ENCODE measurements at places on chromosomes 5 and 9.

DNA sequence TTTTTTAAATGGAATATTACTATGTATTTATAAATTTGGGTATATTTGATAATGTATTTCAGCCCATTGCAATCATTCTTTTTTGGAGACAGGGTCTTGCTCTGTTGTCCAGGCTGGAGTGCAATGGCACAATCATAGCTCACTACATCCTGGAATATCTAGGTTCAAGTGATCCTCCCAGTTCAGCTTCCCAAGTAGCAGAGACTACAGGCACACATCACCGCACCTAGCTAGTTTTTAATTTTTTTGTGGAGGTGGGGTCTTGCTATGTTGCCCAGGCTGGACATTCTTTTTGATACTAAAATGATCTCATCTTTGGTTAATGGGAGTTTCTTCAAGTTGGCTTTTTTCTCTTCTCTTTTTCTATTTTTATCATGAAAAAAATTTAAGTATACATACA is 91.3 kb downstream of the UNC13B start:
- H3K4me1 ChIP-seq: peaks cover 2% of the 10 kb centered on the region
- peaks cover 13% of the 10 kb centered on the region for H3K27me3 ChIP-seq
- H3K4me3 ChIP-seq: no peak overlapping the region
- H3K36me3 ChIP-seq: no peaks in the 10 kb centered on the region

GRCh38 chr5:180391276-180391675 is 38.1 kb upstream of the GFPT2 start:
- H3K27me3 ChIP-seq: no peaks in the 10 kb centered on the region
- H3K36me3 ChIP-seq: no peaks in the 10 kb centered on the region
- DNase-seq: no peak
- no peak overlapping the region for H3K27ac ChIP-seq
- H3K4me1 ChIP-seq: no peaks in the 10 kb centered on the region
- H3K4me3 ChIP-seq: no peak overlapping the region

- peaks cover 15% of the 10 kb centered on the region for H3K27me3 ChIP-seq
- H3K4me3 ChIP-seq: no peak overlapping the region
- DNase-seq: no peak
- no peak overlapping the region for H3K27ac ChIP-seq
Observed at GRCh38 chr9:110013064-110013463, 194.9 kb downstream of the C9orf152 start.

DNA sequence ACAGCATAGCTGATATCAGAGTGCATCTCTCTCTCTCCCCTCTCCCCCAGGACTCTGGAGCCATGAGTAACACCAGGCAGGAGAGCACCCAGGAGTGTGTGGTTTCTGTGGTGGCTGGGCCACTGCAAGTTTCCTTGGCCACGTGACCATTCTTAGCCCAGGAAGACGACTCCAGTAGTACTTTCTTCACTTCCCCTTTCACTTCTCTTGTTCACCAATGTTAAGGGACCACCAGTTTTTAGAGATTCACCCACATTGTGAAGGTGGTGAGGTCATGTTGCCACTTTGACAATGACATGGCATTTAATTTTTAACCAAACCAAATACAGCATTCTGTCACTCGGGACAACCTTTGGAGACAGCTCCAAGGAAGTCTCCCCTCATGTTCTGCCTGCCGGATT is 17.9 kb upstream of the DAPK1 start:
- H3K4me1 ChIP-seq: peaks cover 5% of the 10 kb centered on the region
- H3K27me3 ChIP-seq: no peaks in the 10 kb centered on the region
- H3K27ac ChIP-seq: no peak overlapping the region
- H3K36me3 ChIP-seq: no peaks in the 10 kb centered on the region
- no peak overlapping the region for H3K4me3 ChIP-seq

GRCh38 chr5:112004867-112005622 is 248.1 kb upstream of the NREP start:
- no peak for DNase-seq
- H3K4me1 ChIP-seq: no peaks in the 10 kb centered on the region
- H3K27ac ChIP-seq: no peak overlapping the region
- no peak overlapping the region for H3K4me3 ChIP-seq

DNA sequence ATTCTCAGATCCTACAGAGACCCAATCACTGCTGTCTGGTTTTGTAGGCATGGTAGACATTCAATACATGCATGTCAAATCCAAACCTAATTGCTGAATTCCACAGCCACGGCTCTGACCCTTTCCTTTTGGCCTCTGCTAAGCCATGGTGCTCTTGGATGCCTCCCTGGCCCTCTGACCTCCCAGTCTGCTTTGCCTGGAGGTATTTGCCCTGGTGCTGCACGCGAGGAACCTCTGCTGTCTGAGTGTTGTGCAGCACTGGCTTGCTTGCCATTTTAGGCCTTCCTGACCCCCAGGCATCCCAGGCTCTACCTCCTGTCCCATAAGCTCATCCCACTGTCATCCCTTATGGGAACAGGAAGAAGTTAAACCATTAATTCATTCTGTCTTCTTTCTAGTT is 60.9 kb downstream of the DOCK2 start:
- H3K4me3 ChIP-seq: no peak overlapping the region
- DNase-seq: no peak
- H3K27ac ChIP-seq: no peak overlapping the region

DNA sequence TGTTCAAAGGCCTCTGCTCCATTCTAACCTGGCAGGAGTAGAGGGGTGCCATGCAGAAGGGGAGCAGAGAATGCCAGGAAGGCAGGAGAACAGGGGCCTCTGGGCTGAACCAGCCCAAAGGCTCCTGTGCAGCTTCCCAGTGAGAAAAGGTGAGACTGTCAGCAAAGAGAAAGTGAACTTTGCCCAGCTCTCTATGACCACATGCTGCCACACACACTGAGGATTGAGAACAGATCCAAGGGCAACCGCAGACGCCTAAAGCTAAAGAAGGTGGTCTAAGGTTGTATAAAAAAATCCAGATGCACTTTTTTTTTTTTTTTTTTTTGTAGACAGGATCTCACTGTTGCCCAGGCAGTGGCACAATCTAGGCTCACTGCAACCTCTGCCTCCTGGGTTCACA is 51.4 kb downstream of the ALDH7A1 start:
- no peak overlapping the region for H3K4me3 ChIP-seq
- no peaks in the 10 kb centered on the region for H3K27me3 ChIP-seq
- DNase-seq: no peak
- no peaks in the 10 kb centered on the region for H3K4me1 ChIP-seq
- no peaks in the 10 kb centered on the region for H3K36me3 ChIP-seq
- no peak overlapping the region for H3K27ac ChIP-seq

- H3K4me1 ChIP-seq: peaks cover 9% of the 10 kb centered on the region
- no peak overlapping the region for H3K27ac ChIP-seq
- peaks cover 15% of the 10 kb centered on the region for H3K36me3 ChIP-seq
- no peak overlapping the region for H3K4me3 ChIP-seq
- no peaks in the 10 kb centered on the region for H3K27me3 ChIP-seq
Observed at GRCh38 chr5:312845-313244, 8.7 kb upstream of the AHRR start.

GRCh38 chr5:134132372-134133187 is 18.1 kb downstream of the TCF7 start:
- peak; percentile 89 for DNase-seq
- H3K36me3 ChIP-seq: peaks cover 65% of the 10 kb centered on the region
- no peaks in the 10 kb centered on the region for H3K27me3 ChIP-seq
- peaks cover 97% of the 10 kb centered on the region for H3K4me1 ChIP-seq
- H3K4me3 ChIP-seq: peak overlapping the region; percentile 55
- peak overlapping the region; percentile 91 for H3K27ac ChIP-seq

DNA sequence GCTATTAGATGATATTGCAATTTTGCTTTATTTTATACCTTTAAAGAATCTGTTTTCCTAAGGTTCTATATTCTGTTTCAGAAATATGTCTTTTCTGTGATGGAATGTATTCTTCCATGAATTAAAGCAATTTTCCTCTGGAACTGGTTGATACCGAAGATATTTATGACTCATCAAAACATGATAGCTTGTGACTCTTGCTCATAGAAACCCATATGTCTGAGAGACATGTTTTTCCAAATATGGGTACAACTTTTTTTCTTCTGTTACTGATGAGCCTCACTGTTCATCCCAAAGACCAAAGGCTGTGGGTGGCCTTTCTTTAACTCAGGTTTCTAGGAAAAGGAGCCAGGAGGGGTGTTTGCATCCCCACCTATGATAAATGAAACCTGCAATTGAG is 126.1 kb upstream of the PAPPA start:
- DNase-seq: no peak
- no peaks in the 10 kb centered on the region for H3K36me3 ChIP-seq
- no peak overlapping the region for H3K27ac ChIP-seq
- H3K4me3 ChIP-seq: no peak overlapping the region

GRCh38 chr9:93576258-93577077 is at the start of gene PHF2:
Gene PHF2 (plus strand): TSS chr9:93576584. CDS start chr9:93576774, 190 bp downstream.
- peak within 1 kb of the TSS; percentile 85 for H3K4me3 ChIP-seq
- peak; percentile 39 for DNase-seq
- H3K27me3 ChIP-seq: no peaks in the 10 kb centered on the region
- peak within 1 kb of the TSS; percentile 92 for H3K27ac ChIP-seq

DNA sequence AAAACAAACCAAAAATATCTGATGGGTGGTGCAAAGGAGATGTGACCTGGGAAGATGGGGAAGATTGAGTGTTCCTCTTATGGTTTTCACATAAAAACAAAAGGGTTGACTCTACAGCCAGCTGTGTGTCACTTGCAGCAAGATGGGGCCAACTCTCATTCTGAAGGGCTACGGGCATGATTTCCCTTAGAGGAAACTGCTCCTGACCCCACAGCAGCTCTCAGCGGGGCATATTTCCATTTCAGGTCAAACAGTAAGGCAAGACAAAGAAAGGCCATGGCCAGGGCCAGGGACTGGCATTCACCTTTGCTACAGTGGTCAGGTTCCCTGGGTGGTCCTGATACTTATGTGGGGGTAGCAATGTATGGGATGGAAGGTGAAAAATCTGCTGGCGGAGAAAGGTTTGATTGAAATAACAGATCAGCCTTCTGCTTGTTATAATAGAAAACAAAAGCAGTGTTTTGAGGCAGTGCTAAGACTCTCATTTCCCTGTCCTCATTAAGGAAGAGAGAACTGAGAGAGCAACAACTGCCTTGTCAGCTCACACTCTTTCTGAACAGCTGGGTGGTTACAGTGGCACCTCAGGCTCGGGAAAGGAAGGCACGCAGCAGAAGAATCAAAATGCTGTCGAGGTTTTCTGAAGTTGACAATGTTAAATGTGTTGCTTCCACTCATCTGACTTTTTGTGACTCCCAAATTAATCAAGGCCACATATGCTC is 120.7 kb upstream of the PCA3 start:
- H3K27me3 ChIP-seq: peaks cover 2% of the 10 kb centered on the region
- no peak for DNase-seq
- H3K27ac ChIP-seq: no peak overlapping the region
- peaks cover 2% of the 10 kb centered on the region for H3K4me1 ChIP-seq

DNA sequence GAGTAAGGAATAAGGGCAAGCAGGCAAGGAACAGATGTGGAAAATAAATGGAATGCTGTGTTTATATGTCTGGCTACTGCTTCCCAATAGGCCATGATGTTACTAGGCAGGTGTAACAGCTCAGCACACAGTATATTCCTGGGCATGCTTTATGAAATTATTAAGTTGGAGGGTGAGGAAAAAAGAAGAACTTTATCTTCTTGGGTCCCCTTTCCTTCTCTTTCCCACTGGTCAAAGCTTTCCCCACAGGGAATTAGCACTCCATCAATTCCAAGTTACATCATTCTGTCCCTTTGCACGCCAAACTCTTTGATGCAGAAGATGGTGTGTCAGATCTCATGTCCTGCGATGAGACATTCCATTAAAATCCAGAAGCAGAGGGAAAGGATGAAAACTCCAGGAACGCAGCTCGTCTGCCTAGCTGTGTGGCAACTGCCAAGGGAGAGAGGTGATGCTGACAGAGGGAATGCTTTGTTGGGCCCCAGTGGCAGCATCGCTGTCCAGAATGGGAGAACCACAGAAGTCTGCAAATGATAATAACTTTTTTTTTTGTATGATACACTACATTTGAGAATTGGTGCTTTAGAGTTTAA is 447.3 kb upstream of the ARRDC3 start:
- H3K27me3 ChIP-seq: no peaks in the 10 kb centered on the region
- H3K27ac ChIP-seq: no peak overlapping the region
- no peak overlapping the region for H3K4me3 ChIP-seq
- no peak for DNase-seq
- H3K36me3 ChIP-seq: no peaks in the 10 kb centered on the region

DNA sequence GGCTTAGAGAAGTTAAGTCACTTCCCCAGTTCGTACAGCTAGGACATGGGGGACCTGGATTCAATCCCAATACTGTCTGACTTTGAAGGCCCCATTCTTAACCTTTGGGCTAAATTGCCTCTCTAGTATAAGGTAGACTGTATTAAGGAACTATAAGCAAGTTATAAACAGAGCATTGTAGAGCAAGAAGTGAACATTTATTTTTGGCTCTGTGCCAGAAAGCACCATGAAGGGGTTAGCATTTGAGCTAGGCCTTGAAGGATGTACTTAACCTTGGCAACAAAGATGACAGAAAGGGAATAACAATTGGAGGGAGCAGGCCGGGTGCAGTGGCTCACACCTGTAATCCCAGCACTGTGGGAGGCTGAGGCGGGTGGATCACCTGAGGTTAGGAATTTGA is 32.8 kb downstream of the GALNT10 start:
- no peak overlapping the region for H3K27ac ChIP-seq
- peaks cover 33% of the 10 kb centered on the region for H3K4me1 ChIP-seq
- H3K4me3 ChIP-seq: no peak overlapping the region
- DNase-seq: no peak

GRCh38 chr9:18569941-18570630 is 96.1 kb downstream of the ADAMTSL1 start:
- no peaks in the 10 kb centered on the region for H3K4me1 ChIP-seq
- H3K36me3 ChIP-seq: no peaks in the 10 kb centered on the region
- no peak for DNase-seq
- no peaks in the 10 kb centered on the region for H3K27me3 ChIP-seq
- H3K27ac ChIP-seq: no peak overlapping the region

DNA sequence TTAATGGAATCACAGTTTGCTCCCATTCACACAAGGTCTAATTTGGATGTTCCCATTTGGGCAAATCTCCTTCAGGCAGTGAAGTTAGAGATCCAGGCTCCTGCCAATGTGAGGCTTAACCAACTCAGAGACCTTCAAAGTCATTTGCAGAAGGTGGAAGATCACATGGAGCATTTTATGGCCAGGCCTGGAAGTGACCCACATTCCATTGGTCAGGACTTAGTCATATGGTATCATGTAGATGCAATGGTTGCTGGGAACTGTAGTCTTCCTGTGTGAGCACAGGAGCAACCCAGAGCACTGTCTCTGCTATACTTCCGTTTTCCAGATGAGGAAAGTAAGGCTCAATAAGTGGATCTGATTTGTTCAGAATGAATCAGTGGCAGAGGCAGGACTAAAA is 292.7 kb upstream of the SMARCA2 start:
- no peaks in the 10 kb centered on the region for H3K4me1 ChIP-seq
- no peak for DNase-seq
- H3K36me3 ChIP-seq: no peaks in the 10 kb centered on the region
- no peak overlapping the region for H3K4me3 ChIP-seq
- no peaks in the 10 kb centered on the region for H3K27me3 ChIP-seq
- no peak overlapping the region for H3K27ac ChIP-seq

DNA sequence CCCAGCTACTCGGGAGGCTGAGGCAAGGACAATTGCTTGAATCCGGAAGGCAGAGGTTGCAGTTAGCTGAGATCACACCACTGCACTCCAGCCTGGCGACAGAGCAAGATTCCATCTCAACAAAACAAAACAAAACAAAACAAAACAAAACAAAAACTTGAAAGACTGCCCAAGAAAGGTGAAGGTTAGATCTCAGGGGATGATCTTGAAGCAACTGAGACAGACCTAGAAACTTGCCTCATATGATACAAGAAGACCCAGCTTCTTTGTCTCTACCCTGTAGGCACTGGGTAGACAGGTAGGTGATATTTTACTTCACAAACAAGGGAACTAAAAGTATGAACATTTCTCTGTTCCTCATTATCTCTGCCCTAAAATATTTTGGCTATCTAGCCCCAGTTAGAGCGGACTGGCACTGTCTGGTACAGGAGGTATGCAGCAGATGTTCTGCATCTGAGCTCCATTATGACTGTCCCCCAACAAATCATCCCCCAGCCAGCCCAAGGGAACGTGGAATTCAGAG is 26.3 kb upstream of the SHOC1 start:
- no peak for DNase-seq
- peaks cover 2% of the 10 kb centered on the region for H3K27me3 ChIP-seq
- no peaks in the 10 kb centered on the region for H3K4me1 ChIP-seq
- H3K36me3 ChIP-seq: no peaks in the 10 kb centered on the region
